ELF-1 (cell line): ENCODE measurements at places on chromosomes 1 and 21.

DNA sequence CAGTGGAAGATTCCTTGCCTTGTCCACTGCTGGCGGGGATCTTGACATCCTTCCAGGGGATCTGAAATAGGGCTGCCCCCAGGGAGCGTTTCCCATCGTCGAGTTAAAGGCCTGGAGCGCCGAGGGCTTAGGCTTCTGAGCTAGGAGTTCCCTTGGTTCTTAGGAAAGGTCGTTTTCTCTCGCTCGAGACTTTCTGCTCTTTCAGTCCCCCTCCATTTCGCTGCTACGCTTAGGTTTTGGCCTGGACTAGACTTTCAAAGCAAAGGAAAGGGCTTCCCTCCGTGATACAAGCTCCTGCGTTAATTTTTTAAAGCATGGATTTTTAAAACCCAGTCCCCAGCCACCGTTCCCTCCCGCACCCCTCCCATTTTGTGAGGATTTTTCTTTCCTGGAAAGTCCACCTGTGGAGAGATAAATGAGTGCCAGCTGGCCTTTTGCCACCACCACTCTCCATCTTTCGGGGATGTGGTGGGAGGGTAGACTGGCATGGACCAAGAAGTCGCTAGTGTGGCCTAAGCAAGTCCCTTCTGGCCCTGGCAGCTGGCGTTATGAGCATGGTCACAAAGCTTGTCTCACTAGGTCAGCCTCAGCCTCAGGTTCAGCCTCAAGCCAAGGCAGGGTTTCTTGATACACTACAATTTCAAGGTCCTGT lies 9.2 kb downstream of the NR5A2 start:
- peak; percentile 12 for DNase-seq

GRCh38 chr1:218357211-218357892 lies 12.2 kb downstream of the TGFB2 start:
- no peak for DNase-seq

DNA sequence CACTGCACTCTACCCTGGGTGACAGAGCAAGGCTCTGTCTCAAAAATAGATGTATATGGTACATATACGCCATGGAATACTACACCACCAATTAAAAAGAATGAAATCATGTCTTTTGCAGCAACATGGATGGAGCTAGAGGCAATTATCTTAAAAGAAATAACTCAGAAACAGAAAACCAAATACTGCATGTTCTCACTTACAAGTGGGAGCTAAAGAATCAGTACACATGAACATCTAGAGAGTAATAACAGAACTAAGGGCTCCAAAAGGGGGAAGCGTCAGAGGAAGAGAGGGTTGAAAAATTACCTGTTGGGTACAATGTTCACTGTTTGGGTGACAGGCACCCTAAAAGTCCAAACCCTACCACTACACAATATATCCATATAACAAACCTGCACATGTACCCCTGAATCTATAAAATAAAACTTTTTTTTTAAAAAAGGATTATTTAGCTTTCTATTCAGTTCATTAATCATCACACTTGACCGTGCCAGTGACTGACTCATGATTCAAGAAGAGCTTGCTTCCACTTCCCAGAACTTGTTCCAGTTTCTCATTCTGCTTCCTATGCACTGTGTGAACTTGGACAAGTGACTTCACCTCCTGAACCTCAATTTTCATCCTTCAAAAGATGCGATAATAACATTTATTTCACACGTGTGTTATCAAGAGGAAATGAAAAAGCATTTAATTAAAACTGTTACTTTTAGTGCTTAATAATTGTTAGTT lies 109.6 kb downstream of the PLPP3 start:
- DNase-seq: no peak

DNA sequence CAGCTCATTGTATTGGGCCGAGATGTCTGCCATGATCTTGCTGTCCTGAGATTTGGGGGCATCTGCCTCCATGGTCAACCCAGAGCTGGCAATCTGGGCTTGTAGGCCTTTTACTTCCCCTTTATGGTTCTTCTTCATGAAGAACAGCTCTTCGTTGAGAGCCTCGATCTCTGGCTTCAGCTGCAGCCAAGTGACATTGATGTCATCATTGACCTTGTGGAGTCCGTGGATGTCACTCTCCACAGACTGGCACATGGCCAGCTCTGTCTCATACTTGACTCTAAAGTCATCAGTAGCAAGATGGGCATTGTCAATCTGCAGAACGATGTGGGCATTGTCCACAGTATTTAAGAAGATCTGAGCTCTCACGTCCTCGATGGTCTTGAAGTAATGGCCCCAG lies 29.2 kb downstream of the RAP1A start:
- no peak for DNase-seq

DNA sequence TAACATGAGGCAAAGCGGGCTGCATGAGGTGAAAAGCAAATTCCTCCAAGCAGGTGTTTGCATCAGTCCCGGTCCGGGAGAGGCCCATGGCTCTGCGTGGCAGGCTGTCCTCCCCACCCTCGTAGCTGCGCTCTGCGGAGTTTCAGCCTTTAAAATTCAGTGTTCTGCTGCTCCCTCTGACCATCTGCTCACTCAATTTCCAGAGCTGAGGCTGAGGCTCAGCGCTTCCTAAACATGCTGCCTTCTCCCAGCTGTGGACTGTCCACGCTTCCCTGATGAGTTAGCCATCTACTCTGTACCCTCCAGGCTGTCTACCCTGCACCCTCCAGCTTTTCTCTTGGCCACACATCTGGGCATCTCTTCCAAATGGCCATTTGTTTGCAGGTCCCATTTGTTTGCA lies 87.7 kb downstream of the KCNJ6 start:
- no peak for DNase-seq

DNA sequence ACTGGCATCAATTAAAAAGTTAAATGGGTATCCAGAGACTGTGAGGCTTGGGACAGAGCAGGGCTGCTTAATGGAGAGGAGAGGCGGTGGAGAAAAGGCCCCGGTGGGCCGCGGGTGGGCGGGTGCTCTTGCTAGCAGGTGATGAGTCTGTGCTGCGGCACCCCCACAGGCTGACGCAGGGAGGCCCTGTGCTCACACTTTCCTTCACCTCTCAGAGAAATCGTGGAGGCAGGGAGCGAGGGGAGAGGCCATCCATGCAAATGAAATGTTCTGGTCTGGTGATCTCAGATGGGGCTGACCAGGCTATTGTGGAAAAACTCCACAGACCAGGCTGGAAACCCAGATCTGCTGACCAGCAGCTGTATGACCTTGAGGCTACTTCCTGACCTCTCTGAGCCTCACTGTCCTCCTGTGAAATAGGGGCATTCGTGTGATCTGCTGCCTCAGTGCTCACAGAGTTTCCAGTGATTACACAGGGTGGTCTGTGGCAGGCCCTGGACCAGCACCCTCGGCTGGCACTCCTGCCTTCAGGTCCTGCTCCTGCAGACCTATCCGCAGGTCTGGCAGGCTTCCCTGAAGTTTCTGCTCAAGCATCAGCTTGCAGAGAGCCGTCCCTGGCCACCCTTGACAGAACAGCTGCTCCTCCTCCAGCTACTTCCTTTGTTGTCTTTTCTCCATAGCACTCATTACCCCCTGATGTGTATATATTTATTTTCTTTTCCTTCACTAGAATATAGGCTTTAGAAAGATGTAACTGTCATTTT lies 89.2 kb downstream of the BEND5 start:
- no peak for DNase-seq

- no peak for DNase-seq
These were observed 82.5 kb downstream of the NRIP1 start for GRCh38 chr21:14982336-14982735.

DNA sequence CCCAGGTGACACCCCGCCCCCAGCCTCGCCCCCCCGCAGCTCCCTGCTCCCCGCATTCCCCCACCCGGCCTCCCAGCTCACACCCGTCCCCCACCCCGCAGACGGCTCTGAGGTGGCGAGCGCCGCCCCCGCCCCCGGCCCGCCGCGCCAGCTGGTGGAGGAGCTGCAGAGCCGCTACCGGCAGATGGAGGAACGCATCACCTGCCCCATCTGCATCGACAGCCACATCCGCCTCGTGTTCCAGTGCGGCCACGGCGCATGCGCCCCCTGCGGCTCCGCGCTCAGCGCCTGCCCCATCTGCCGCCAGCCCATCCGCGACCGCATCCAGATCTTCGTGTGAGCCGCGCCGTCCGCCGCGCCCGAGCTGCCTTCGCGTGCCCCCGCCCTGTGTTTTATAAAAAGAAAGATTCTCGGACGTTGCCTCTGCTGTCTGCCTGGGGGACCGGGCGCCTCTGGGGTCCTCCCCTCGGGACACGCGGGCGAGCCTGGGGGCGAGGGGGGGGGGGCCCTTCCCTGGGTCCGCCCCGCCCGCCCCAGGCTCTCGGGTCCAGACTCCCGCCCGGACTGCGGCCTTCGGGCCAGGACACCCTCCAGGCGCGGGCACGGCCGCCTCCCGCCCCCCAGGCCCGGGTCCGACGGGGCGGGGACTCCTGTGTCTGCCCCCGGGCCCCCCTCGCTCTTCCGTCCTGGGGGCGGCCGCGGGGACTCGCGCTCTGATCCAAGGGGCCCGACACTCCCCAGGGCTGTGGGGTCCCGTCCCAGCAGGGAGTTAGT lies 1.6 kb upstream of the MMP23B start:
- peak; percentile 91 for DNase-seq

- DNase-seq: no peak
These were observed 2.7 kb downstream of the ATF3 start for GRCh38 chr1:212611000-212611948.

DNA sequence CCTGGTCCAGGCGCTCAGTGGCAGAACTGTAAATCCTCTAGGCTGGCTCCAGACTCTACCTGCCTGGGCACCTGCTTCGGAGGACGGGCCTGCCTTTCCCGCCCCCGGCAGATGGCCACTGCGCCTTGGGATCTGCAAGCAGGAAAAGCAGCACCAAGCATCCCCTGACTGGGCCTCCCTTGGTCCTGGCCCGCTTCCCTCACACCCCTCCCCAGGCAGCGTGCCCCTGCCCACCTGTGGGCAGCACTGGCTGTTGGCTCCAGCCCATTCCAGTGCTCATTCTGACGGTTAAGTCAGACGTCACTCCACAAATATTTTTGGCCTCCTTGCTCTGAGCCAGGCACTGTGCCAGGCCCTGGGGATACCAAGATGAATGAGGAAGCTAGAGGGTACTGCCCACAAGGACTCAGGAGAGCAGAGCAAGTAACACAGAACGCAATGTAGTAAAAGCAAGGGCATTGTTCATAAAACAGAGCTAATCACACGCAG lies 22.0 kb upstream of the BLACAT1 start:
- no peak for DNase-seq

- no peak for DNase-seq
These were observed 2.7 kb downstream of the ZBTB7B start for GRCh38 chr1:155005076-155006011.

GRCh38 chr1:244100704-244101453 lies 49.8 kb downstream of the ZBTB18 start:
- peak; percentile 24 for DNase-seq

DNA sequence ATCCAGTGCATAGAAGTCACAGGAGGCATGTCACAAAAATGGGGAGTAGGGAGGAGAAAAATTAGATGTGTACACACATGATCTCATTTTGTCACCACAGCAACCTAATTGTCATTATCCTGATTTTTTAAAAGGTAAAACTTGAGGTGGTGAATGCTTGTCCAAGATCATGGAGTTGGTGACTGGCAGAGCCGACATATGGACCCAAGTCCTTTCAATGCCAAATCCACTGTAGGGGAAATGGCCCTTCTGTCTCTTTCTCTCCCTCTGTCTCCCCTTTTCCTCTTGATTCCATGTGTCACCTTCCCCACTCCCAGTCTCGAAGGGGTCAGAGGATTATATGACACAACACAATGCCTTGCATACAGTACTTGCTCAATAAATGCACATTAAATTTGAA lies 65.7 kb upstream of the JUN start:
- no peak for DNase-seq

- DNase-seq: no peak
These were observed 83.4 kb upstream of the BMP8A start for GRCh38 chr1:39407896-39408640.

DNA sequence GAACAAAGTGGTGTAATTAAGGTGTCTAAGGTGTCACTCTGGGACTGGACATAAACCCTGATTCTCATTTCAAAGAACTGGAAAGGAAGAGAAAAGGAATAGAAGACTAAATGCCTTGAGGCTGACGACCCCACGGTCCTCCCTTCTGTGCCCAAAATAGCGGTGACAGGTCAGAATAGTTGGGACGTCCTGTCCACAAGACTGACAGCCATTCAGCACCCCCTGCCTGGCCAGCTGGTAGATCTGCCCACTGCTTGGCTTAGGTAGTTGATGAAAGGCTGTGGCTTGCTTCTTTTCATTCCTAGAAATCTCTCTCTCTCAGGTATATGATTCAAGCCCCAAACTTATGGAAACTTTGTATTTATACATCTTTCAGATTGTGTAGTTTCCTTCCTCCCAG lies 26.4 kb upstream of the CREG1 start:
- no peak for DNase-seq

- no peak for DNase-seq
These were observed 2.9 kb downstream of the TIE1 start for GRCh38 chr1:43303471-43304313.

DNA sequence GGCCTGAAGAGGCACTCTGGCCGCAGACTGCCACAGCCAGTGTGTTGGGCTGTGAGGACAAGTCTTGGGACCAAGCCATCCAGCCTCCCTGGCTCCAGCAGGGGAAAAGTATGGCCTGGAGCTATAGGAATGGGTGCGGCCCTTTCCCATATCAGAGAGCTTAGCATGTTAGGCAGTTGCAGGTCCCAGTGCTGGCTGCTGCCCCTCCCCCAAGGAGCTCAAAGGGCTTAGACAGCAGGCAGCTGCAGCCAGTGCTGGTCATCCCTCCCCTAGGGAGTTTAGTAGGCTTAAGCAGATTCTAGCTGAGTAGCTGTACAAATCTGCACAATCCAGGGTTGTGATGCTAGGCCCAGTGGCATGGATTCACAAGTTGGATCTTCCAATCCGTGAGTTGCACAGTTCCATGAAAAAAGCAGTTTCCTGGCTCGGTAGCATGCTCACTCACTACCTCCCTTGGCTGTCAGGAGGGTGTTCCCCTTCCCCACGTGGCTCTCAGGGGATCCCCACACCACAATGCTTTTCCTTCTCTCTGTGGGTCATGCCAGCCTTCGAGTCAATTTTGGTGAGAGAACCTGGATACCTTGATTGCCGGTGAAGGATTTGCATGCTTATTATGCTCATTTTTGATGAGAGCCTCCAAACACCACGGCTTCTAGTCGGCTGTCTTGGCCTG lies 1490.8 kb downstream of the BRINP3 start:
- DNase-seq: peak; percentile 89

DNA sequence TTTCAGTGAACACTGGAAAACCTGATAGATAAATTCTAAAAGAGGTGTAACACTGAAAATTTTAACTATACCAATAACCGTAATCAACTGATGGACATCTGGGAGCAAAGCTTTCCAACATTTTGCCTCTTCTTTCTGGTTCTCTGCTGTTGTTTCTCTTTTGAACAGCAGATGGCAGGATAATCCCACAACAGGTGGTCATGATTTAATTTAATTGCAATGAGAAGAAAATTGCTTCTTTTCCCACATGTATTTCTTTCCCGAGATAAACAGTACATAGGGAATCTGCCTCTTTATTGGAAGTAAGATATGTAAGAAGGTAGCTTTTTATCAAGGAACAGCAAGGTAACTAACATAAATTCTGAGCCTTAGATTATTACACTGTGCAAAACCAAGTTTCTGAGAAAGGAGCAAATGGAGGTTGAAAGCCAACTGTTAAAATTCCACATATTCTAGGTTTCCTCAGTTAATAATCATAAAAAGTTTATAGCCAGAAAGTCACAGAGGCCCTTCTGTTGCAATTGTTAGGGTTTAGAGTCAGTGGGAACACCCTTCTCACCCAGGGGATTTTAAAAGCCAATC lies 72.9 kb downstream of the RPS6KA1 start:
- DNase-seq: peak; percentile 39

GRCh38 chr1:100076744-100077143 lies 56.0 kb downstream of the SASS6 start:
- no peak for DNase-seq

GRCh38 chr1:150173141-150173585 lies 23.4 kb downstream of the PLEKHO1 start:
- DNase-seq: peak; percentile 65
